Stimulated activated CD4-positive, alpha-beta T cell treated with anti-CD3 and anti-CD28 coated beads, TNF-alpha, amount 100 ng/mL, for 48 hours (primary cell): ENCODE measurements at places on chromosomes 5 and 9.

DNA sequence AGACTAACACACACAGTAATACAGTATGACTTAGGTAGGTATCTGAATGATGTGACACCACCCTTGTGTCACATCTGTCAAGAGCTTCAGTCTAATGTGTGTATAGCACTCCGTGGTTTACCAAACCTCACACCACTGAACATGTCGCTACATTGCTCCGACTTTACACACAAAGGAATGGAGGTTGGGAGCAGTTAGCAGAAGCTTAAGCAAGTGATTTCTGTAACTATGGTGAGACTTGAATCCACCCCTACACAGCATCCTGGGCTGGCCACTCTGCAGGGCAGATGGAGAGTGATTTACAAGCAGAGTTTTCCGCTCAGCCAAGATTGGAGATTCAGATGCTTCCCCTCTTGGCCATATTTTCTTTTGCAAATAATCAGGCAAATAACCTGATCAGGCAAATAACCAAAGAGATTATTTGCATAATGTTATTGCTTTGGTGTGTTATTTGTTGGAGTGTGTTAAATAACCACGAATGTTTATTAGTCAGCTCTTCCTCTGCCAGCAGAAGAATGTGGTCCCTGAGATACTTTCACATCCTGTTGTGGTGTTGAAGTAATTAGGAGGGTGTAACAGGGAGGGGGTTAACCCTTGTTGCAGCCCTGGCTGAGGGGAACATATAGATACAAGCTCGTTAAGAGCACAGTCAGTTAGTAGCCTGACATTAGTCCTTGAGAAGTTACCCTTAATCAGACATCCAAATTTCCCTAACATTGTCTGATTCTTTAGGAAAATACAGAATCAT, 92.8 kb downstream of the SNX18 start:
- DNase-seq = no peak

GRCh38 chr9:93827545-93828330, 127.4 kb downstream of the BARX1 start:
- no peak for DNase-seq

DNA sequence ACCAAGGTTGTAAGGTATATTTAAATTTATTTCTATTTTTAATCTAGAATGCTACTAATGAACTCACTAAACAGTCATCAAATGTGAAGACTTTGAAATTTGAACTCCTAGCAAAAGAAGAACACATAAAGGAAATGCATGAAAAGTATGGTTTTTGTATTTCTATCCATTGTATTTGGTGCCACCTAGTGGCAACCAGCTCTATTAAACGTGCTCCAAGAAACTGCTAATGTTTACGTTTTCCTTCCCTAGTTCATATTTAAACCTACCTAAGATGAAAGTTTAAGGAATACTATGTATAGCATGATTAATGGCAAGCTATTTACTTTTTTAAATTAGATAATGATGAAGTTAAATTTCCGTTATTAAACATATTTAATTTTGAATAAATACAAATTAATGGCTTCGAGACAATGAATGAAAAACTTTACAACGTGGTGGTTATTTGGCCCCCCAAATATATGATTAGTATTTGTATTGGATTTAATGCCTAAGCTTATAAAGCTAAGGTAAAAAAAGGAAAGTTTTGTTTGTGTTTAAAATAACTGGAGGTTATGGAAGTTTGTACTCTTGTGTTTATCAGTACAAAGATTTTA, 115.9 kb upstream of the SH3GL2 start:
- no peak for DNase-seq

- no peak for DNase-seq
Measured at GRCh38 chr5:131264451-131265099, 722 bp downstream of the CDC42SE2 start.

DNA sequence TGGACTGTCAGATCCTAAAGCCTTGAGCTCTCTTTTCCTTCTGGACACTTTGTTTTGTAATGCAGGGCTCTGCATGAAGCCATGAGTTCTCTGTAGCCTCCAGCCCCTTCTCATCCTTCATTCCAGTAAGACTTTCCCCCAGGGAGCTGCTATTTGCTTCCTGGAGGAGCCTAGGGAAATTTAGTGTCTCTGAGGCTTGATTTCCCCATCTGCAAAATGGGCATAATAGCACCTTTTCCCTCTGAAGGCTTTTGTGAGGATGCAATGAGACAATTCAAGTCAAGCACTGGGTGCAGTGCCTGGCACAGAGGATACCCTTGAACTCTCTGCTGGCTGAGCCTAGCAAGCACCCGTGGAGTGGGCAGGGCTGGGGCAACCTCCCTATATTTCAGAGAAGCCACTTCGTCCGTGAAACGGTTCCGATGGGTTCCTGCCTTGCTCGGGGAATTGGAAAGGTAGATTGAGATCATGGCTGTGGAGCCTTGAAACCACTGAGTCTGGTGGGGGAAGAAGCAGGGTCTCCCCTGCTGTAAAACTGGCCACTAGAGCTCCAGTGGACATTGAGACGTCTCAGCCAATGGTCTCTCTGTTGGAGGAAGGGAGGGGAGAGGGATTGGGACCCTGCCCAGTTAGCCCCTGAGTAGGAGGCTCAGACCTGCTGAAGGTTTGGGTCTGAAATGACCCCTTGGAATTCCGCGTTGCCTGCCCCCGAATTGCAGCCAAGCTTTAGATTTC, 14.3 kb upstream of the DAB2IP start:
- DNase-seq = no peak

GRCh38 chr5:57298985-57299491, 125.2 kb downstream of the GPBP1 start:
- peak; percentile 34 for DNase-seq

- no peak for DNase-seq
Measured at GRCh38 chr9:85168412-85168811, 498.9 kb downstream of the NTRK2 start.

DNA sequence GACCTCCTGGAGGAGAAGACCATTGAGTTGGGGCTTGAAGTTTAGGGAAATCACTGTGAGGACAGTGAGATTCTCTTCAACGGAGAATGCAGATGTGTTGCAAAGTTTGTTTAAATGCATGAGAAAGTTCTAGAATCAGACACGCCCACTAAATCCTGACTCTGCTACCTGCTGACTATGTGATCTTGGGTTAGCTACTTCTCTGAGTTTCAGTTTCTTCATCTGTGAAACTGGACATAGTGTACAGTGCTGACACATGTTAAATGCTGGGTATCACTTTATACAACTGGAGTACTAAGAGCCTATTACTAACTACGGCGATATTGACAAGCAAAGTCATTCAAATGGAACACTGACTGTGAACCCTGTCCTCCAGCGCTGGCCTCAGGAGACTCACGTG, 255.5 kb downstream of the HSPA4 start:
- DNase-seq = no peak

DNA sequence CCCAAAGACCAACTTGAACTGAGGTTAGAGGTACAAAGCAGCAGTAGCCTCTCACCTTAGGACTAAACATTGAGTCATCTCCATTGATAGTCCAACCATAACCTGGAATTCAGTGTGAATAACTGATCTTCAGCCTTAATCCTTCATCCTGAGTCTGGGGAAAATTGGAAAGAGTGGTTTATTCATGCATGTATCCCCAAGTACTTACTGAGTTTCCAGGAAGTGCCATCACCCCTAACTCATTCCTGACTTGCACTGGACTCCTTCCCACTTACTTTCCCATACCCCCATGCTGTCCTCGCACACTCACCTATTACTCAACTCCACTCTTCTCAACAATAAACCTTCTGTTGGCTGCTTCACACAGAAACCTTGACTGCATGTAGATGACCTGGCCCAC, 161.4 kb upstream of the ZNF462 start:
- no peak for DNase-seq

DNA sequence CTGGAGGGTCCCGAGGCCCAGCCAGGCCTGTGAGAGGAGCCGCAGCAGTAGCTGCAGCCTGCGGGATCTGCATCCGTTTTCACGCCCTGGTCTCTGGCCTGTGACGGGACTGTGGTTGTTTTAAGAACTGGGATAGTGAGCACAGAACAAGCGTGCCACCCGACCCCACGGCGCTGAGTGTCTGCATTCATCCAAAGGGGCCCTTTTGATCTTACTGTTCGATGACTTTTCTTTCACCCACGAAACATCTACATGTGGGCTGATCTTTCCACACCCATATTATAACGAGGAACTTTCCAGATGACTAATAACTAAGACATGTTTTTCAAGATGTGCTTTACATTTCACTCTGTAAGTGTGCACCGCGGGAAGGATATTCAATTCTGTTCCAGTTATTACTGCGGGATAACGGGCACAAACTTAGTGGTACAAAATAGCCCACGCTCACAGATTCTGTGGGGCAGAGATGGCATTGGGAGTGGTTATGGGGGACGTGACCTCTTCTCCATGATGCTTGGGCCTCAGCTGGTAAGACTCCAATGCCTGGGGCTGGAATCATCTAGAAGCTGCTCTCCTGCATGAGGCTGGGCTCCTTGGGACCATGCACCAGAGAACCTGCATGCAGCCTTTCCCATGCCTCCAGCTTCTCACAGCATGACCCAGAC, 165.0 kb downstream of the SYK start:
- DNase-seq = peak; percentile 32

DNA sequence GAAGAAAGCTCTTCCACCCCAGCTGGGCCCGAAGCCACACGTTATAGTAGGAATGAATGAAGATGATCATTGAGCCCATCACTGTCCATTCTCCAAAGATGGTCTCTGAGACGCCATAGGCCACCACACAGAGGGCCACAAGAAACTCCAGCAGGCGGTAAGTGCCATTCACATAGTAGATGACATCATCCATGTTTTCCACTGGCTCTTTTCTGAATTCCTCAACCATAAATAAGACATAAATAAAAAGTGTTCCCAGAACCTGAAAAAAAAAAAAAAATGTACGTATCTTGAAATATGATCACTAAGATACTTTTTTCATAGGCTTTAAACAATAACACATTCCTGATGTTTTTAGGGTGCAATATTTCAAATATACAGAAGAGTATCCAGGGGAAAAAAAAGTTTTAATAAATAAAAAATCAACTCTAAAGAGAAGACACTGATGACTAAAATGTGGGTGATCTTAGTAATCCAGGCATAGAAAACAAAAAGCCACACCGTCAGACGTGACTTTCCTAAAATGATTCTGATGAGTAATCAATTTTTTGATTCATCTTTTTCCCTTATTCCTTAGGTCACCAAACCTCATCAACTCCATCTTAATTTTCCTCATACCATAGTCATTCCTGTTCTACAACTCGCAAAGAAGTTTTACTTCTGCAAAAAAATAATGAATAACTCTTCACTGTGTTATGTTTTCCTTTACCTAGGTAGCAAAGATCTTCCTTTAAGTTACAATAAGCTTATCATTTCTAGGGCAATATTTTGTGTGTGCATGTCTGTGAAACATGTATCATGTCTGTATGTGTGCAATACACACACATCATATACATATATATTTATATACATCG, 47.8 kb downstream of the RNF145 start:
- DNase-seq = no peak

DNA sequence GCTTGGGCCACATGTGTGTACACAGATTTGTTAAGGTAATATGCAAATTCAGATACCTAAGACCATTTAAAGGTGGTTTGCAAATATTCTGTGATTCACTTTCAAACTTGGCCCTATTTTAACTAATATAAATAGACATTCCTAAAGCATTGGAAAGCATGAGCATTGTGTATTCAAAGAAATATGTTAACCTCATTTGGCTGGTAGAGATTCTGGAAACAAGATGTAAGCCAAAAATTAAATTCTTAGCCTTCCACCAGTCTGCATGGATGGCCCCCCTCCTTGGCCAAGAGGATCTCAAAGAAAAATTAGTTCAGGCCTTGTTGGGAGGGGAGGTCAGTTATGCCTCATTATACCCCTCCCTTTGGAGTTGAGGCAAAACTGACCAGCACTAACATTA, 38.7 kb upstream of the C6 start:
- DNase-seq = no peak

GRCh38 chr9:129422843-129423192, 198.1 kb downstream of the C9orf50 start:
- no peak for DNase-seq

GRCh38 chr5:43852279-43852678, 249.3 kb downstream of the NNT start:
- DNase-seq = no peak

GRCh38 chr9:34685591-34685990, 5.5 kb downstream of the CCL19 start:
- no peak for DNase-seq

- no peak for DNase-seq
Measured at GRCh38 chr9:125241863-125242739, 958 bp upstream of the HSPA5 start.

GRCh38 chr5:26791433-26791832, 247.0 kb downstream of the CDH9 start:
- no peak for DNase-seq

DNA sequence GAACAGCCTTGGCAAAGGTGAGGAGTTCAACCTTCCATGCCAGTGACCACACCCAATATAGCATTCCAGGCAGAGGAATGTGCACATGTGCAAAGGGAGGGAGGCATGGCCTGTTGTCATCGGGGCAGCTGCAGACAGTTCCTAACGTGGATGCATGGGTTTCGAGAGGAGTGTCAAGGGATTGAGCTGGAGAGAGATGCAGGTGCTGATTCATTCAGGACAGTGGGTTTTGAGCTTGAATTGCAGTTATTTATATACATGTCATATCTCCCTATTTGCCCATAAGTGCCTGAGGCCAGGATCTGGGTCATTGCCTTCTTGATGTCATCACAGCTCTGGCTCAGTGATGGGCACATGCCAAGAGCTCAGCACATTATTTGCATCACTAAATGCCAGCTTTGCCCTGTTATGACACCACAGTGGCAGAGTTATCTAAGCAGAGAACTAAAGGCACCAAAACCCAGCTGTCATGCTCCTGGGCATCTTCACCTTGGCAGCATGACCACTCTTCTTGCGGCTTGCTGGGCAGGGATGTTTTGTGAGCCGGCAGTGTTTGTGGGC, 278.0 kb downstream of the NTRK2 start:
- no peak for DNase-seq

DNA sequence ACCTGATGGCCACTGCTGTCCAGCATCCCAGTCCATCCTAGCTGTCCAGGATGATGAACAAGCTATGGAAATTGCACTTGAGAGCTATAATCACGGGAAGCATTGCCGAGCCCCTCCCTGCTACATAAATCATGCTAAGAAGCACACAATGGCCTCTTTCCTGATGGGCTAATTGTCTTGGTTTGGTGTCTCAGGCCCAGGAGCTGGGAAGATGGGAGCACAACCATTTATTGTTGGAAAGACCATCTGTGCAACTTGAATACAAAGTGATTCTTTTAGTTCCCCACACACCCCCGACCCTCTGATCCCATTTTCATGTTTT, 80.4 kb downstream of the RGS3 start:
- no peak for DNase-seq
